Stimulated activated CD8-positive, alpha-beta memory T cell treated with anti-CD3 and anti-CD28 coated beads, Interleukin-7, amount 100 ng/mL, for 1 hour (primary cell): ENCODE measurements at places on chromosomes 6 and 20.
A peak's percentile ranks its signal among the peaks of the same experiment; 100 is the strongest.

GRCh38 chr20:51720854-51721253 lies 47.3 kb downstream of the ATP9A start:
- no peak for DNase-seq

DNA sequence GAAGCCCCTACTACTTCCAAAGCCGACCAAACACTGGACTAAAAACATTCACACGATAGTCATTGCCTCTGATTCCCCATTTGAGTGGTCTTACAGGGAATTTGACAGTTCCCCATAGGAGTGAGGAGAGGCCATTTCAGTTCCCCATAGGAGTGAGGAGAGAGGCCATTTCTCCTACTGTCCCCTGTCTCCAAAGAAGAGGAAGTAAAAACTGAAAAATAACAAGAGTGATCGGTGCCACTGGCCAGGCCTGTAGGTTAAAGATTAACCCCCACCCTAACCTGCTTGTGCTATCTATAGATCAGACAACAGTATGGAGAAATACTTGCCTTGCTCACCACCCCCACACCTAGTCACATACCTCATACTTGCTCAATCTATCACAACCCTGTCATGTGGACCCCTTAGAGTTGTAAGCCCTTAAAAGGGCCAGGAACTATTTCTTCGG lies 204.0 kb upstream of the MOCS1 start:
- DNase-seq: no peak

DNA sequence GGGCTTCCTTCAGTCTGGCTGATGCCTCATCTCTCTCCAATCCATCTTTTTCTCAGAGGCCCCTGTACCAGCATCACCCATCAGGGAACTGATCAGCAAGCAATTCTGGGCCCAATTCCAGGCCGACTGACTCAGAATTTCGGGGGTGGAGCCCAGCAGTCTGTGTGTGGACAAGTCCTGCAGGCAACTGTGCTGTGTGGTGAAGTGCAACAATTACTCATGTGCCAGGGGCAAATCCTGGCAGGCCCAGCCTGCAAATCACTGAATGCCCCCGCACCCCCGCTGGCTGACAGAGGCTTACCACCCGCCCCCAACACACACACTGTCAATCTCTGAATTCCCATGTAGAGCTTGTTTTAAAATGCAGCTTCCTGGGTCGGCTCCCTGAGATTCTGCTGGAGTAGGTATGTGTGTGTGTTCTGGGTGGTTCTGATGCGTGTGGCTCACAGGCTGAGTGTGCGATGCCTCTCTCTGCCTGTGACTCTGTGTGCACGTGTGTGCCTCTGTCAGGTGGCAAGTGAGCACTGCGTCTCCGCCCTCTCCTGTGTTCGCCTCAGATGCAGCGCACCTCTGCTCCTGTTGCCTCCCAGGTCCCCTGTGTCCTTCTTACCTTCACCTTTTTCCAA lies 45.4 kb downstream of the SSR1 start:
- DNase-seq: no peak

DNA sequence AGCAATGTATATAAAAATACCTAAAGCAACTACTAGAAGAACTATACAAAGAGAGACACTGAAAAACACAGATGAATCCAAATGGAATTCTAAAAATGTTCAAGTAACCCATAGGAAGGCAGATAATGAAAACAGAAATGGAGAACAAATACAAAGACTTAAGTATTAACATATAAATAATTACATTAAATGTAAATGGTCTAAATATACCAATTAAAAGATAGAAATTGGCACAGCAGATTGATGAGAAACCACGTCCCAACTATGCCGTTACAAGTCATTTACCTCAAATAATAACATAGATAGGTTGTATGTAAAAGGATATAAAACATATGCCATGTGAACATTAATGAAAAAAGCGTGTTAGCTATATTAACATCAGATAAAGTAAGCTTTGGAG lies 40.1 kb downstream of the CEP85L start:
- no peak for DNase-seq

GRCh38 chr6:5995658-5995948 lies 11.1 kb downstream of the NRN1 start:
- no peak for DNase-seq

DNA sequence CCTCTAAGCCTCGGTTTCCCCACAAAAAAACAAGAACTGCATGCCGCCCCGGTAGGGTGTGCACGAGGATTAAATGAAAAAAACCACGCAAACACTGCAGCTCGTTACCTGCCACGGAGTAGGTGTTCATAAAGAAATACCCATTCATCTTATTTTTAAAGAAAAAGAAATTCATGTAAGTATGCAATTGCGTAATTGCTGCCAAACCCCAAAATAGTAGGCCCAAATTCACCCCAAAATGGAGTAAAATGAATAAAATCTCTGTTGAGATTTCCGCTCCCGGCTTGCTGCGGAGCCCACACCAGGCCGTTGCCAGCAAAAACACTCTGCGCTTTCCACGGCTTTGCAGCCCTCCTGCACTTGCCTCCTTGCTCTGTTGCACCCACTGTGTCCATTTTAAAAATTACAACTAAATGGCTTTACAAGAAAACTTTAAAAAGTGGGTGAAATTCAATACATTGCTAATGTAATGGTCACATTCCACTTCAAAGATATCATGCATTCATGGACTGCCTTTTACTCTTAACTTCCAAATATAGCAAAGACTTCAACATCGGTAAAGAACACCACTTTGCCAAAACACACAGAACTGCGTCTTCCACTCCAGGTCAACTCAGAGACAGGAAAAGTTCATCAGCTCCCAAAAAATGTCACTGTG lies 125.0 kb downstream of the ZMYND8 start:
- DNase-seq: no peak

- DNase-seq: no peak
Observed at GRCh38 chr6:18412644-18413043, 25.5 kb downstream of the RNF144B start.

DNA sequence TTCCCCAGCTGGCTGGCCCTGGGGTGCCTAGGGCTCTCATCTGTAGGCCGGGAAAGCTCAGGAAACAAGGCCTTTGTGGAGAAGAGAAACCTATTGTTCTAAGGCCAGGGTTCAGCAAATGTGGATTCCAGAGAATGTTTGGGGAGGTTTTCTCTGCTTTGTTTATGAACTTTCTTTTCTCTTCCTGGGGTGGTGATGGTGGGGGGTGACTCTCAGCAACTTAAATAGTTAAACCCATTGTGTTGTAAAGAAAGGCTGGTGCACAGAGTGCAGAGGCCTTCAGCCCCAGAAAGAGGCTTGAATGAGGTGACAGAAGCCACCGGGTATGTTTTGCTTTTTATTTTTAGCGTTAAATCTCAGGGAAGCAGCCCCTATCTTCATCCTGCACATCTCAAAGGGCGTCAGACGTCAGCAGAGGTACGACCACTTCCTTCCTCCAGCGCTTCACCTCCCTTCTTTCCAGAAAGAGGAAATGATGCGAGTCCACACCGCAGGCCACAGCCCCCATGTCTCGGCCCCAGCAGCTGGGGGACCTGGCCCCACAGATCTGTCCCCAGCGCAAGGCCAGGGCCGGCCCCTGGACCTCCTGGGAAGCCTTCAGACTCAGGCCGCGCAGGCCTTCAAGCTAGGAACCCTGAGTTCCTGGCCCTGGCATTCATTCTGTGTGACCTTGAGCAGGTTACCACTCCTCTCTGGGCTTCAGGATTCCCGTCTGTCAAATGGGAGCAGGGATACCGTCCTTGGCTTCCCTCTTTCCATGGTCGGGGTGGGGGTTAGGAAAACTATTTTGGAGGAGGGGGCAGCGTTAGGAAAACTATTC lies 605 bp upstream of the PPP1R16B start:
- peak; percentile 58 for DNase-seq

GRCh38 chr6:116115781-116116180 lies 10.2 kb downstream of the COL10A1 start:
- DNase-seq: no peak

DNA sequence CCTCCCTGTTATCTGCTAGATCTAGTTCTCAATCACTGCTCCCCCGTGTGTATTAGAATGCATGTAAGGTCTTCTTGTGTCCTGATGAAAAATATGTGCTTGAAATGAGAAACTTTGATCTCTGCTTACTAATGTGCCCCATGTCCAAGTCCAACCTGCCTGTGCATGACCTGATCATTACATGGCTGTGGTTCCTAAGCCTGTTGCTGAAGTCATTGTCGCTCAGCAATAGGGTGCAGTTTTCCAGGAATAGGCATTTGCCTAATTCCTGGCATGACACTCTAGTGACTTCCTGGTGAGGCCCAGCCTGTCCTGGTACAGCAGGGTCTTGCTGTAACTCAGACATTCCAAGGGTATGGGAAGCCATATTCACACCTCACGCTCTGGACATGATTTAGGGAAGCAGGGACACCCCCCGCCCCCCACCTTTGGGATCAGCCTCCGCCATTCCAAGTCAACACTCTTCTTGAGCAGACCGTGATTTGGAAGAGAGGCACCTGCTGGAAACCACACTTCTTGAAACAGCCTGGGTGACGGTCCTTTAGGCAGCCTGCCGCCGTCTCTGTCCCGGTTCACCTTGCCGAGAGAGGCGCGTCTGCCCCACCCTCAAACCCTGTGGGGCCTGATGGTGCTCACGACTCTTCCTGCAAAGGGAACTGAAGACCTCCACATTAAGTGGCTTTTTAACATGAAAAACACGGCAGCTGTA lies 73.4 kb downstream of the PTPN1 start:
- no peak for DNase-seq

DNA sequence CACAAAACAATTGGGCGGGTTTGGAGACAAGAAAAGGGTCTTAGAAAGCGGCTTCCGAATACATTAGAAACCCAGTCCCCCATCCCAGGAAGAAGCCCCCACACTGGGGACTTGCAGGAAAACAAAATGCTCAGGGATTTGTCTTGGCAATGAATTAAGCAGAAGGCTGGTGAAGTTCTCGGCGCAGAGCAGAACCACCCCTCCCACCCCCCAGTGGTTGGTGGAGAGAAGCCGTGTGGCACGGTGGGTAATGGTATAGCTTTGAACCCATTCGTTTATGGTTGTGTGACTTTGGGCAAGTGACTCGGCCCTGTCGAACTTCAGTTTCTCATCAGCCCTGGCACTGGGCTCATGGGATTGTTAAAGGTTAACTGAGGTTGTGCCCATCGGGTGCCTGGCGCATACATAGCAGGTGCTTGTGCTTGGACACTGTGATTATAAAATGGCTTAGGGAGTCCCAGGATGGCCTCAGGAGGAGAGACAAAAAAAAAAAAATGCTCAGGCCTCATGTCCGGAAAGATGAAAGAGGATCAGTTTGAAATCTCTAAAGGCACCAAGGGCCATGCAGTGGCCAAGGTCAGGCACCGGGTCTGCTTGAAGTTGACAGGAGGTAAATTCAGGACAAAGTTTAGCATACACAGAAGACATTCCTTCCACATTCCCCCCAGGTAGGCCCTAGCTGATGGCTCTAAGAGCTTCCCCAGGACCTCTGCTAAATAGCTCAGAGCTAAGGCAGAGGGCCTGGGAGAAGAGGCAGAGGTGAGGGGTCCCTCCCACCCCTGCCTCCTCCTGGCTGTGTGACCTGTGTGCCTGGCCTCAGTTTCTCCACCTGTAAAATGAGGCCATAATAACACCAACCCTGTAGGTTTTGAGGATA lies 120.1 kb upstream of the PTPN1 start:
- DNase-seq: no peak

DNA sequence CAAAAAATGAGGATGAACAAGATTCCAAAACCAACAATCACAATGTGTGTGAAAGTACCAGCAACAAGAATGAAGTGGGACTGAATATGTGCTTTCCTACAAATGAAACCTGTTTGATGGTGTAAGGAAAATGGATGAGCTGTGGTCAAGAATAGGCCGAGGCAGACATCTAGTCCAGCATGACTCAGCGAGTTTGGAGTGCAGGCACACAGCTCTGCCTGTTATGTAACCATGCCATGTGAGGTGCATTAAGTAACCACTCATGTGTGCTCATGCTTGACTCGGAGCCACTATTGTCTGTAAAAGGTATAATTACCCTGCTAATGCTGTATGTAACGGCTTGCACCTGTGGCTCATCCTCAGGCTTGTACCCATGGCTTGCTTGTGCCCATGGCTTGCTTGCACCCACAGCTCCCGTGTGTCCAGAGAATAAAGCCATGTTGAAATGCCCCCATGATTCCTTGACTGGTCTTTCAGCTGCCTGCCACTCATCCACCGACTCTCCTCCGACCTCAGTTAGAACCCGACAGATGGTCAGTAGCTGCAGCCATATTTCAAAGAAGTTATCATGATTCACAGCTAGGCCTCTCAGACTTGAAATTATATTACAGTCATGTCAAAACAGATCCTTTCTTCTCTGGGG lies 98.7 kb downstream of the BACH2 start:
- DNase-seq: no peak

GRCh38 chr6:88376768-88377387 lies 210.7 kb upstream of the CNR1 start:
- no peak for DNase-seq

DNA sequence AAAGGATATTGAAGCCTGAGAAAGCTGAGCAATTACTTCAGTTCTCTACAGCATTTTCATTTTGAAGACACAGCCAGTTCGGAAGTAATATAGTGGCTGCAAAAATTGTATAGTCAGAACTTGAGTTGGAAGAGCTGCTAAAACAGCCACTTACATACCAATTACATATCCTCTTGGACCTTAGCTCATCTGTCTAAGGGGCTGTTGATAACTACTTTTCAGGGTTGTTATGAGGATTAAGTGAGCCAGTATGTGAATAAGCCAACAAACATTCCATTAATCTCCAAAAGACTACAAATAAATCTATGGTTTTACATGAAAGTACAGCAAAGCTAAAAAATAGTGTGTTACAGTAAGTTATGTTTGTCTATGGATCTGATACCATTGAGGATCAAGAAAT lies 59.7 kb downstream of the TMEM200A start:
- DNase-seq: no peak

- DNase-seq: peak; percentile 55
Observed at GRCh38 chr6:139323511-139324300, 31.9 kb upstream of the TXLNB start.

GRCh38 chr6:4318321-4318720 lies 182.9 kb upstream of the ECI2 start:
- no peak for DNase-seq

DNA sequence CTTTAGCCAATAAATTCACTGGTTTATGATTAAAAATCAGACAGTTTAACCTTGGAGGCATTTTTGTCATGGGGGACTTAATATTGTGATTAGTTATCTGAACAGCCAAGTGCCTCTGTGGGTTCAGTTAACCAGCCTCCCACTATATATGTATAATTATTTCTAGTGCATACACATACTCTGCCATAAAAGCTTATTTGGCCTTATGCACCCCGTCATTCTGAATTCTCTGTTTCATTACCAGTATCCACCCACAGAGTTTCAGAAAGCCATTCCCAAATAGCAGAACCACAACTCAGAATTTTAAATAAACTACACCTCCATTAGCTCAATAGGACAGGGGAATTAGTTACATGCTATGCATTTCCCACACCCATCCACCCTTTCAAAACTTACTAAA lies 279.7 kb downstream of the ZFAND3 start:
- no peak for DNase-seq
